ENCODE measurements at places on chromosomes 1 and 21.

GRCh38 chr1:93750955-93751354 is 69.3 kb upstream of the BCAR3 start:
- H3K27ac ChIP-seq = peak overlapping the region; percentile 50
- H3K27me3 ChIP-seq = no peaks in the 10 kb centered on the region
- H3K4me1 ChIP-seq = peaks cover 29% of the 10 kb centered on the region
- H3K4me3 ChIP-seq = no peak overlapping the region

GRCh38 chr1:41319807-41320711 is 41.2 kb upstream of the FOXO6 start:
- H3K27ac ChIP-seq = peak overlapping the region; percentile 79
- no peak overlapping the region for H3K4me3 ChIP-seq
- H3K4me1 ChIP-seq = peaks cover 24% of the 10 kb centered on the region
- no peaks in the 10 kb centered on the region for H3K27me3 ChIP-seq
- DNase-seq = peak; percentile 79

GRCh38 chr1:27138368-27138767 is 16.6 kb downstream of the SLC9A1 start:
- no peaks in the 10 kb centered on the region for H3K36me3 ChIP-seq
- H3K27me3 ChIP-seq = no peaks in the 10 kb centered on the region
- H3K4me3 ChIP-seq = no peak overlapping the region
- peaks cover 87% of the 10 kb centered on the region for H3K4me1 ChIP-seq
- H3K27ac ChIP-seq = peak overlapping the region; percentile 83
- DNase-seq = no peak

DNA sequence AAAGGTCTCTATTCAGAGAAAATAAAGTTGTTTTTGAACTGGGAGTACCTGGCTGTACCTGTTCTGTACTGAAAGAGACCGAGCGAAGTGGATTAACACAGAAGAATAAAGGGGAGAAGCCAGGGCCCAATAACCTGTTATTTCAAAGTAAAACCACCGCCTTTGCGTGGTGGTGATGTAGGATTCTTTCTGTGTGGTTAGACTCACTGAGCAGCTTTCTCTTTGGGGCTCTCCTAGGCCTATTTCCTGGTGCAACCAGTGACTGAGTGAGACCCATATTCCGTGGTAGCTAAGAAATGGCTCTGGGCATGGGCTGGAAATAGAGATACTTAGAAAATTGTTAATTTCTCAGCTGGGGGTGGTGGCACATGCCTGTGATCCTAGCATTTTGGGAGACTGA is 99.9 kb downstream of the XCL2 start:
- no peak overlapping the region for H3K27ac ChIP-seq
- no peaks in the 10 kb centered on the region for H3K4me1 ChIP-seq
- no peaks in the 10 kb centered on the region for H3K36me3 ChIP-seq
- H3K4me3 ChIP-seq = no peak overlapping the region
- no peak for DNase-seq
- no peaks in the 10 kb centered on the region for H3K27me3 ChIP-seq

DNA sequence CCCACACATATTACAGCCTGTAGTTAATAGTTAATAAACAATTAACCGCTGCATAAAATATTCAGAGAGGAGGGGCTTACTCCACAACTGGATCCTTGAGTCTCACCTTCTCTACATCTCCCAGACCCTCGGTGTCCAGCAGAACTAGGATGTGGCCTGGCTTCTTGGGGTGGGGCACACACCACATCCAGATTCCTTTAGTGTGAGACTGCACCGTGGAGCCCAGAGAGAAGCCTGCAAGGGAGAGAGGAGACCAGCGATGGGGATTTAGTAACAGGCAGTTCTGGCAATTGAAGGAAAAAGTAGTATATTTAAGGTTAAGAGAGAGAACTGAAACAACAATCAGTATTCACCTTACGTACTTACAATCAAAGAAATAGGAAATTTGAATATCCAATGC is 4.9 kb downstream of the GBP1 start:
- H3K27ac ChIP-seq = no peak overlapping the region
- no peak overlapping the region for H3K4me3 ChIP-seq
- no peaks in the 10 kb centered on the region for H3K27me3 ChIP-seq
- H3K36me3 ChIP-seq = no peaks in the 10 kb centered on the region
- H3K4me1 ChIP-seq = peaks cover 4% of the 10 kb centered on the region

- peak overlapping the region; percentile 85 for H3K27ac ChIP-seq
- peaks cover 17% of the 10 kb centered on the region for H3K4me1 ChIP-seq
- H3K4me3 ChIP-seq = no peak overlapping the region
- no peak for DNase-seq
- no peaks in the 10 kb centered on the region for H3K27me3 ChIP-seq
- H3K36me3 ChIP-seq = no peaks in the 10 kb centered on the region
These were observed 53.6 kb upstream of the A3GALT2 start for GRCh38 chr1:33374336-33375105.

DNA sequence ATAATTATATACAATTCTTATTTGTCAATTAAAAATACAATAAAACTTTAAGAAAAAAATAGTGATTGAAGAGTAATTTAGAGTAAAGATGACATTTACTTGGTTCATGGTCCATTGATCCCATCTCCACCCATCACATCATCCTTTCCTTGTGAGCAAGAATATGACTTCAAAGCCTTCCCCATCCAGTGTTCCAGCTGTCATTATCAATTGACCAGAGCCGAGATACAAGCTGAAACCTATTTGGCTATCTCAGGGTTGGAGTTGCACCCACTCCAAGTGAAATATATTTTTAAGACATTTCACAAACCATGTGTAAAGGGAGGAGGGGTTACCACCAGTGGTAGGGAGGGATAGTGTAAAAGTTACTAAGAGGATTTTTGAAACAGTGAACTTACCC is 428.9 kb upstream of the C1orf87 start:
- no peak for DNase-seq
- no peaks in the 10 kb centered on the region for H3K36me3 ChIP-seq
- no peak overlapping the region for H3K4me3 ChIP-seq
- H3K27ac ChIP-seq = no peak overlapping the region
- H3K4me1 ChIP-seq = no peaks in the 10 kb centered on the region

GRCh38 chr1:26098602-26099001 is 13.0 kb upstream of the PDIK1L start:
- no peaks in the 10 kb centered on the region for H3K27me3 ChIP-seq
- DNase-seq = no peak
- H3K4me1 ChIP-seq = peaks cover 17% of the 10 kb centered on the region
- H3K36me3 ChIP-seq = no peaks in the 10 kb centered on the region
- H3K27ac ChIP-seq = no peak overlapping the region
- H3K4me3 ChIP-seq = no peak overlapping the region

DNA sequence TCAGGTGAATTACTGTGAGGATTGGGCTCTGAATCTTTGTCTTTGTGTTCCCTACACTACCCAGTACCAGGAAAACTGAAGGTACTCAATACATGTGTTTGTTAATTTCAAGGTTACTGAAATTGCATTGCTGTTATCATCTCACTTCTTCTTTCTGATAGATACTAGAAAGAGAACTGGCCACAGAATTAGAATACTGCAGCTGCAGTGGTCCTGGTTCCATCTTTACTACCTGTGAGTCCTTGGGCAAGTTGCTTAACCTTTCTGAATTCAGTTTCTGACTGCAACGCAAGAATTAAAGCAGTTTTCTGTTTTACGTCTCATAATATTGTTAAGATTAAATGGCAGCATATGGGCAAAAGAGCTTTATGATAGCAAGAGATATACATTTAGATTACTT is 263.5 kb downstream of the LMO4 start:
- H3K27ac ChIP-seq = no peak overlapping the region
- no peak for DNase-seq
- H3K36me3 ChIP-seq = no peaks in the 10 kb centered on the region
- H3K4me1 ChIP-seq = no peaks in the 10 kb centered on the region

DNA sequence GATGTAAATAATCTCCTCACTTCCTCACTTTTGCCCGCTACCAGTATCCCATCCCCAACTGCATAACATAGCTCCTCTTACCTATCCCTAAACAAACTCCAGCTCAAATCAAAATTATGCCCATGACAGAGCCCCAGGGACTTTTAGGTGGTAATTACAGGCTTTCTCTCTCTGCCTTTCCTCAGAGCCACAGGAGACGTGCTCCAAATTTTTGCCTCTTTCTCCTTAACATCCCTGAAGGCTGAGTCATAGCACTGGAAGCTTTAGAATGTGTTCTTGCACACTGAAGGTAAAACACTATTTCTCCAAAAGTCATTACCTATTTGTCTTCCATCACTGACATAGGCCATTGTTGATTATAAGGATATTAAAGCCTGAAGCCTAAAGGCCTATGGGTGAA is 263.5 kb upstream of the PLD5 start:
- DNase-seq = no peak
- no peaks in the 10 kb centered on the region for H3K4me1 ChIP-seq
- H3K27me3 ChIP-seq = no peaks in the 10 kb centered on the region
- H3K36me3 ChIP-seq = no peaks in the 10 kb centered on the region

- no peak overlapping the region for H3K4me3 ChIP-seq
- H3K27ac ChIP-seq = no peak overlapping the region
- H3K36me3 ChIP-seq = no peaks in the 10 kb centered on the region
These were observed 27.7 kb downstream of the TNFRSF9 start for GRCh38 chr1:7912743-7913557.

GRCh38 chr1:7375329-7375728 is 395.8 kb upstream of the VAMP3 start:
- no peaks in the 10 kb centered on the region for H3K4me1 ChIP-seq
- no peak overlapping the region for H3K4me3 ChIP-seq
- no peaks in the 10 kb centered on the region for H3K27me3 ChIP-seq

DNA sequence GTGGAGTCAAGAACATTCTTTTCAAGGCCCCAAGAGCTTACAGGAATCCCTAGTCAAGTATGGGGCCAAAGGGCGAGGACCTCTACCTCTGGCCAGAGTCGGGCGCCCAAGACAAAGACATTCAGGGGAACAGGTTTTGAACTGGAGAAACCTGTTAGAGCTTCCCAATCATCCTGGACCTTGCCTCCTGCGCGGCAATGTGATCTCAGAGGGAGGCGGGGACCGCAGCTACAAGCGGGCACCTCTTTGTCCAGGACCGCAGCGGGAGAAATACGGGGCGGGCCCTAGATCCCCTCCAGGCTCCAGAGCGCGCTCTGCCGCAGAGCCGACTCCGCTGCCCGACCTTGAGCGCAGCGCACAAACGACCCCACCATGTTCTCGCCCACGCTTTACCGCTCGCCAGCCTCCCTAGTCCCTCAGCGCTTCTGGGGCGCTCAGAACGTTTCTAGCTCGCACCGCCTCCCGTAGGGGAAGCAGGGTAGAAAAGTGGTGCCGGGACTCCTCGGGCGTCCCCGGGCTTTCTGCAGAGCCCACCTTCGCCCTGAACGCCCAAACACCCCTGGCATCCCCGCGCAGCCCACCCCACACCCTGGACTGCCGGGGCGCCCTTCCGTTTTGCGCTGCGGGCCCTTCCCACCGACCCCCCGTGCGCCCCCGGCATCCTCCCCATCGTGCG is 28.1 kb downstream of the RABIF start:
- no peak overlapping the region for H3K27ac ChIP-seq
- DNase-seq = peak; percentile 17
- peak overlapping the region; percentile 69 for H3K4me3 ChIP-seq
- no peaks in the 10 kb centered on the region for H3K36me3 ChIP-seq
- no peaks in the 10 kb centered on the region for H3K27me3 ChIP-seq

DNA sequence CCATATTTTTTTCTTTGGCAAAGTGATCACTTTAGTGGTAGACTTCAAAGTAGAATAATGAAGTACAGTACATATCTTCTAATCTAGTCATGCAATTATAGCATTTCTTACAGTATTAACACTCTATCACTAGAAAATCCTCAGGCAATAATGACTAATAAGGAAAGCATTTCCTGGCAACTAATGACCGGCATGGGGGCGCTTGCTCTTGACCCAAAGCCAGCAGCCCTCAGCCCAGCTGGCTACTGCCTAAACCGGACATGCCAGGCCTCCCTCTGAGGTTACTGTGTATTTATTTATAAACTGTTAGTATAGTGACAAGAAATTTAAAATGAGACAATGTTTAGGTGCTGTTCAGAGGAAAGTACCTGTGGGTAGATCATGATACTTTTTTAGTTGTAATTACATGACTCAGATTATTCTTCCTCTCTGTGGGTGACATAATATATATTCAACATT is 633.8 kb downstream of the PTPRC start:
- no peak overlapping the region for H3K4me3 ChIP-seq
- H3K4me1 ChIP-seq = peaks cover 14% of the 10 kb centered on the region
- peak overlapping the region; percentile 44 for H3K27ac ChIP-seq
- DNase-seq = peak; percentile 54

DNA sequence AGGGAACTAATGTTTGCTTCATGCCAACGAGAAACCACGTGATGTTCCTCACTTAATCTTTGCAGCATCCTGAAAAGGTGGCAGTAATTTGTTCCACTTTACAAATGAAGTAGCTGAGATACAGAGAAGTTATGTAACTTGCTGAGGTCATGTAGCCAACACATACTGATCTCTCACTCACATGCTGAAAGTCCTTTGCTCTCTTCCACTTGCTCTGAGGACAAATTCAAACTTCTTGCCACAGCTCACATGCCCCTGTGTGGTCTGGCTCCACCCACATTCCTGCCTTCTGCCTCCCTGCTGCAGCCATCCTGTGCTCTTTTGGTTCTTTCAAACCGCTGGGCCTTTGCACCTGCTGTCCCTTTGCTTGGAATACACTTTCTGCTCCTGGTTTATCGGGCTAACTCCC is 55.4 kb downstream of the TMCO4 start:
- DNase-seq = no peak
- H3K27ac ChIP-seq = no peak overlapping the region
- H3K4me3 ChIP-seq = no peak overlapping the region
- H3K36me3 ChIP-seq = peaks cover 4% of the 10 kb centered on the region

DNA sequence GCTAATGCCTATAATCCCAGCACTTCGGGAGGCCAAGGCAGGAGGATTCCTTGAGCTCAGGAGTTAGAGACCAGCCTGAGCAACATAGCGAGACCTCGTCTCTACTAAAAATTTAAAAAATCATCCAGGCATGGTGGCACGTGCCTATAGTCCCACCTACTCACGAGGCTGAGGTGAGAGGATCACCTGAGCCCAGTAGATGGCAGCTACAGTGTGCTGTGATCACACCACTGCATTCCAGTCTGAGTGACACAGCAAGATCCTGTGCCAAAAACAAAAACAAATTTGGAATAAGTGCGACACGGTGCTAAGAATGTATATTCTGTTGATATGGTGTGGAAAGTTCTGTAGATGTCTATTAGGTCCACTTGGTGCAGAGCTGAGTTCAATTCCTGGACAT is 15.1 kb downstream of the USP33 start:
- H3K27ac ChIP-seq = no peak overlapping the region
- no peaks in the 10 kb centered on the region for H3K27me3 ChIP-seq
- no peak overlapping the region for H3K4me3 ChIP-seq
- H3K36me3 ChIP-seq = peaks cover 13% of the 10 kb centered on the region
- no peak for DNase-seq

- no peaks in the 10 kb centered on the region for H3K36me3 ChIP-seq
- H3K27ac ChIP-seq = peak overlapping the region; percentile 74
- H3K4me1 ChIP-seq = peaks cover 64% of the 10 kb centered on the region
- H3K4me3 ChIP-seq = no peak overlapping the region
These were observed 153.4 kb downstream of the DHRS3 start for GRCh38 chr1:12464598-12465056.

DNA sequence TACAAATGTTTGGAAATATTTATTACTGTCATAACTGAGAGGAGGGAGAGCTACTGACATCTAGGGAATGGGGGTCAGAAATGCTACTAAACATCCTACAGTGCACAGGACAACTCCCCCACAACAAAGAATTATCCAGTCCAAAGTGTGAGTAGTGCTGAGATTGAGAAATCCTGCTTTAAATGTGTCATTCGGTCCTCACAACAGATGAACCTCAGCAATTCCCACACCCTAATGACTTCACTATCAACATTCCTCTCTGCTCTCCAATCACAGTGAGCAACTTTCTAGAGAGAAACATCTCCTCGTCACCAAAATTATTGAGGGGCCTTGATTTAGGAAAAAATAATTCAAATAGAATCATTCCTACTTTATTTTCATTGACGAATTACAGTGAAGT is 18.0 kb downstream of the OMA1 start:
- no peak overlapping the region for H3K27ac ChIP-seq
- H3K4me1 ChIP-seq = no peaks in the 10 kb centered on the region
- DNase-seq = no peak
- peaks cover 60% of the 10 kb centered on the region for H3K36me3 ChIP-seq
- no peaks in the 10 kb centered on the region for H3K27me3 ChIP-seq

All from psoas muscle (tissue), 8 donors.